ENCODE measurements at places on chromosomes 16 and 17.

- DNase-seq, result no peak
These were observed 12.5 kb downstream of the CALCOCO2 start for GRCh38 chr17:48843187-48843900.

GRCh38 chr17:70235252-70235651, 65.9 kb downstream of the KCNJ2 start:
- no peak for DNase-seq

- no peak for DNase-seq
These were observed 2.0 kb upstream of the SLC43A2 start for GRCh38 chr17:1630662-1631061.

- no peak for DNase-seq
These were observed 28.2 kb downstream of the TNFRSF13B start for GRCh38 chr17:16943541-16944333.

DNA sequence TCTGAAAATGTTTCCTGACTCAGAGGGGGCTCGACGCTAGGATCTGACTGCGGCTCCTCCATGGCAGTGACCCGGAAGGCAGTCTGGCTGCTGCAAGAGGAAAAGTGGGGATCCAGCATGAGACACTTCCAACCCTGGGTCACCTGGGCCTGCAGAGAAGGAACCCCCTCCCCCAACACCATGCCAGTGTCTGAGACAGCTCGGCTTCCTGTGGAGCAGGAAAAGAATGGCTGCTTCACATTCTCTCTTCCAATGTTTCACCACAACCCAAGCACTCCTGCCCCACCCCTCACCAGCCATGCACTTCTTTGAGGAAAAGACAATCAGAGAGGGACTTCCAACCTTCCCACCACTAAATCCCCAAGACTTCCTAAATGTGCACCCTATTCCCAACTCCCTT, 10.8 kb downstream of the TP53 start:
- DNase-seq, result no peak
